ENCODE measurements at places on chromosomes 11 and 22.

- no peak for DNase-seq
Measured at GRCh38 chr22:22684580-22685561, 40.5 kb downstream of the GGTLC2 start.

GRCh38 chr22:41910050-41911000 lies 4.5 kb downstream of the SHISA8 start:
- DNase-seq = no peak

DNA sequence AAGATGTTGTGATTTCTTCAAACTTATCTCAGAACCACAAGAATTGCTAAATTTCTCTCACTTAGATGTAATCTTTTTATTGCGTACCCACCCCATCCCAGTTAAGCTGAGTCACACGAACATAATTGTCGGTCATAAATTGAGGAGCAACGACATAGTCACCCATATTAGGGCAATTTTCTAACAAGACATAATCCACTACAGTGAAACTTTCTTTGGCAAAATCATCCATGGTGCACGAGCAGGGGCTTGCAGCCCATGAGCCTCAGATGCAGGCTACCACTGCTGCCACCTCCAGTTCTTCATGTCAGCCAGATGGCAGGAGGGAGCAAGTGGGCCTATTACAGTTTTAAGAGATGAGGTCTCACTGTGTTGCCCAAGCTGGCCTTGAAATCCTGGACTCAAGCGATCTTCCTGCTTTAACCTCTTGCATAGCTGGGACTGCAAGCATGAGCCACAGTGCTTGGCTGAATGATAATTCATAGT lies 70.3 kb upstream of the GRK2 start:
- DNase-seq = no peak

DNA sequence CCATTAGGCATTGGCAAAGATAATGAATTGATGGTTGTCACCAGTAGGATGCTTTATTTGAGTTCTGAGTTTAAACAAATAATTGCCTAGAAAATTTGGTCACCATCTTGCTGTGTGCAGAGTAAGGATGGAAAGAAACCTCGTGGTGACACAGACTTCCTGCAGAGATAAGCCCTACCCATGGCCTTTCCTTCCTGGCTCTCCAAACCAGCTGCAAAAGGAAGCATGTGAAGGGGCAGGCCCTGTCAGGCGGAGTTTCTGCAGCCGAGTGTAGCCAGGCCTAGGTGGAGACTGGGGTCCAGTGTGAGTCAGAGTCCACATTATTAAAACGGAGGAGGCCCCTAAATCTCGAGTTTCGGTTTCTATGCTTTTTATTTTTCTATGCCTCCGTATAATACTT lies 83.1 kb upstream of the ADSL start:
- DNase-seq = no peak

DNA sequence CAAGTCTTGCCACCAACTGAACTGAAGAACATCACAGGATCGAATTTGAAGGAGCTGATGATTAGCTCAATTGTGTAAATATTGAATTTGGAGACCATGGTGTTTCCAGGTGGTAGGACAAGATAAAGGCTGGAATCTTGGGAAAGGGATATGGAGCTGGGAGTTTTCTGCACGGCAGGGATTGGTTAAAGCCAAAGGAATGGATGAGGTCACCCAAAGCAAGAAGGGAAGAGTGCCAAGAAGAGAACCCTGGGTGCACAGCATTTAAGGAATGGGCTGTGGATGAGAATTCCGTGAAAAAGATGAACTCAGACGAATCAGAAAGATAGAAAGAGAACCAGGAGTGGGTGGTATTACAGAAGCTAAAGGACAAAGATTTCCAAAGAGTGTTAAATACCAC lies 29.4 kb upstream of the RRAS2 start:
- no peak for DNase-seq

- no peak for DNase-seq
Measured at GRCh38 chr11:10379426-10379825, 74.6 kb downstream of the ADM start.

DNA sequence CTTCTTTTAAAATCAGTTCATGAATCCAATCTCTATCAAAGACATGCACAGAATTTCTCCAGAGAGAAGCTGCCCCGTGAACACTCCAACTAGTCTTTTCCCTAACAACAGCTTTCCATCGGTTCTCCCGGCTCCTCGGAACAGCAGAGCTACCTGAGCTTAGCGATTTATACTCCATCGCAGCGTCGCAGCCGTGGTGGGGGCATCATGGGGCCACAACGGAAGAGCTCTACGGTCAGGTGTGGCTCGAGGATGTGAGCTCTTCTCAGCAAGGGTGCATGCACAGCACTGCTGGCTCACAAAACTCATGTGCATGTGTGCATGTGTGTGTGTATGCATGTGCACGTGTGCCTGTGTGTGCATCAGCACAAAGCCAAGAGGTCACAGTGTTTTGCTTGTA lies 11.7 kb upstream of the MOB2 start:
- DNase-seq = no peak

GRCh38 chr11:62575156-62575555 lies 1.5 kb upstream of the EEF1G start:
- no peak for DNase-seq
